Activated CD4-positive, alpha-beta memory T cell treated with anti-CD3 and anti-CD28 coated beads for 36 hours (primary cell): ENCODE measurements at places on chromosomes 16 and 17. TPM values are rescaled to one million over a fixed set of nuclear protein-coding genes. Genes with fewer than 3 reads are reported as not detected.

ALOX12 gene
- total RNA-seq = not detected

KRT14 gene
- total RNA-seq = not detected

PPY gene
- not detected for total RNA-seq

HAGHL gene
- total RNA-seq = 15.2 TPM

SRP68 gene
- total RNA-seq = 148 TPM
